ENCODE measurements at places on chromosomes 3 and 15. TPM values are rescaled to one million over a fixed set of nuclear protein-coding genes. Genes with fewer than 3 reads are reported as not detected.

The OCA2 gene
- not detected for total RNA-seq

The SLC49A4 gene
- 3.9 TPM for total RNA-seq

The WDR93 gene
- total RNA-seq, result not detected

The MESD gene
- 31.0 TPM for total RNA-seq

The TMEM89 gene
- 0.55 TPM for total RNA-seq

The COPG1 gene
- total RNA-seq, result 152 TPM

The KCNAB1 gene
- not detected for total RNA-seq

The CPNE9 gene
- total RNA-seq, result not detected

The LRRC2 gene
- 0.86 TPM for total RNA-seq

The OR5H2 gene
- total RNA-seq, result not detected

The SERINC4 gene
- total RNA-seq, result 0.24 TPM

Measured in activated naive CD4-positive, alpha-beta T cell treated with anti-CD3 and anti-CD28 coated beads, Interleukin-2, amount 10 ng/mL, durations not matched to agents 5 hours and 36 hours (primary cell).